ENCODE measurements at places on chromosomes 11 and 22. TPM values are rescaled to one million over a fixed set of nuclear protein-coding genes. Genes with fewer than 3 reads are reported as not detected.

Gene OR4X1
- total RNA-seq, result not detected

Gene PGM2L1
- total RNA-seq, result 7.4 TPM

Gene SYT13
- 3.3 TPM for total RNA-seq

Gene OR51B4
- not detected for total RNA-seq

Gene OR6A2
- 0.06 TPM for total RNA-seq

Gene CHRM1
- 0.06 TPM for total RNA-seq

Gene NLRP6
- 0.23 TPM for total RNA-seq

GRCh38 chr11:32432565-32432964 is 2.8 kb downstream of the WT1 start:
- DNase-seq, result no peak

DNA sequence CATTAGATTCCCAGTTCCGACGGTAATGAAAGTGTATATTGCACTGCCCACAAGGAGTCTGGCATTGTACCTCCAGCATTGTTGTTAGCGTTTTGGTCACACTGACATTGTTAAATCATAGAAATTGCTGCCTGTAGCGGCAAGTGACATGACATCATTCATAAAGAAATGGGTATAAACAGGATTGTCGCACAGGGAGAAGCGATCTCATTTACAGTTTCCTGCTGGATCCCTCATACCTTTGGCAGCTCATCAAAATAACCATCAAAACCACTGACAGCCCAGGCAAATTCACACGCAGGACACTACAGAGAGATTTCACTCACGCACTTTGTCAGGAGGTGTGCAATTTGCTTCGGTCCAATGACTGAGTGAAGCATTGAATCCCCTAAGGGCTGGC is 3.5 kb downstream of the HTR3B start:
- no peak for DNase-seq

GRCh38 chr22:50701428-50702154 is 29.0 kb downstream of the SHANK3 start:
- no peak for DNase-seq

DNA sequence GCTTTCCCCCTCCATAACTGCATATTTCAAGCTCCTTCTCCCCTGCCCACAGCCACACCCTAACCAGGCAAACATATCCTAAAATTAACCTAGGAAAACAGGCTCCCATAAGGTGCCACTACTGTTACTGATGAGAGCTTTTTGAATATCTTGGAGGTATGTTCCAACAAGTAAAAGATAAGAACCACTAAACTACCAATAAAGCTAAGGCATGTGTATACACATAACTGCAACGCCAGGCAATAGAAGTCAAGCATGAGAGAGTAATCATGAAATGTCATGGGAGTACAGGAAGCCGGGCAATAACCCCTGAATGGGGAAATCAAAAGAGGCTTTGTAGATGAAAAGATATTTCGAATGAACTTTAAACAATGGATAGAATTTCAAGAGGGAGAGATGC is 9.3 kb downstream of the MMP13 start:
- no peak for DNase-seq

- DNase-seq, result no peak
Observed at GRCh38 chr11:7965386-7965785, at the start of gene NLRP10. Gene NLRP10 (minus strand): TSS chr11:7965447. CDS start chr11:7963495, 1,952 bp downstream.

DNA sequence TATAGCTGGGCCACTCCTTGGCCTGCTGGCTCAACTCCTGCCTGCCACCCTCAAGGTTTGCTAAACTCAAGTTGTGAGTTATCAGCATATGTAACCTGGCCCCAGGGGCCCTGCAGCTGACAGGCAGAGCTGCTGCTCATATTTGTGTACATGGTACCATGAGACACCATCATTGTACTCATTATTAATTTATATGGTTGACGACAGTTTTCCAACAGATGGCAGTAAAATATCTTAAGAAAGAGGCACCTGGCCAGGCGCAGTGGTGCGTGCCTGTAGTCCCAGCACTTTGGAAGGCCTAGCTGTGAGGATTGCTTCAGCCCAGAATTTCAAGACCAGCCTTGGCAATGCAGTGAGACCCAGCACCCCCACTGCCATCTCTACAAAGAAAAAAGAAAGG is 11.4 kb upstream of the DENND5A start:
- no peak for DNase-seq

- no peak for DNase-seq
Observed at GRCh38 chr11:69683764-69684333, 8.7 kb upstream of the LTO1 start.

GRCh38 chr11:96293598-96294021 is 49.4 kb downstream of the MAML2 start:
- no peak for DNase-seq

- no peak for DNase-seq
Observed at GRCh38 chr11:76705826-76706225, 35.3 kb upstream of the LRRC32 start.

DNA sequence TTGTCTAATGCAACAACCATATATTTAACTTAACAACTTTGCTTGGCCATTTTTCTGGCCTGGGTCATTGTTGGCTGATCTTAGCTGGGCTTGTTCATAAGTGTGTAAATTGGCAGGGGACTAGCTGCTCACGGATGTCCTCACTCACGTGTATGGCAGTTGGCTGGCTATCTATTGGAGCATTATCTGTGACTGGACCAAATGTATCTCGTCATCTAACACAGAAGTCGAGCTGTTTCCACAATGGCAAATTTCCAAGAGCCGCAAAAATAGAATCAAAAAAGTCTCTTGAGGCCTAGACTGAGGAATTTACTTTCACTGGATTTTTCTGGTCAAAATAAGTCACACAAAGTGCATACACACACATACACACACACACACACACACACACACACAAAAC is 893.3 kb downstream of the FAM181B start:
- DNase-seq, result no peak

DNA sequence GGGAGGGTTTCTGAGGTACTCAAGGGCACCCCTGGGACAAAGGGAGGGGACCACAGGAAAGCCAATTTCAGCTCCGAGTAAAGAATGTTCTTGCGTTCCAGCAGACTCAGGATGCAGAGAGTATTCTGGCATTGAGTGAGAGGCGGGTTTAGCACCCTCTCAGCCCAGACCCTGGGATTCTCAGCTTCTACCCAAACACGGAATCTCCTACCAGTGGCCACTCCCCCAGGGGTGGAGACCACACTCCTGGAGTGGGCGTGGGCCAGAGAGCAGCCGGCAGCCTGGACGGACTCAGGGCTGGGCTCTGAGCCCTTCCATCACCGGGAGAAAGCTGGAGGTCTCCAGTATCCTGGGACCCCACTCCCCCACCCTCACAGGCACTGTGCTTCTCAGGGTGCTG is 26.1 kb upstream of the TTLL12 start:
- DNase-seq, result no peak

- no peak for DNase-seq
Observed at GRCh38 chr22:23071230-23072076, 1.1 kb downstream of the GNAZ start.

- DNase-seq, result peak; percentile 37
Observed at GRCh38 chr22:45164270-45165088, 754 bp downstream of the NUP50 start.

DNA sequence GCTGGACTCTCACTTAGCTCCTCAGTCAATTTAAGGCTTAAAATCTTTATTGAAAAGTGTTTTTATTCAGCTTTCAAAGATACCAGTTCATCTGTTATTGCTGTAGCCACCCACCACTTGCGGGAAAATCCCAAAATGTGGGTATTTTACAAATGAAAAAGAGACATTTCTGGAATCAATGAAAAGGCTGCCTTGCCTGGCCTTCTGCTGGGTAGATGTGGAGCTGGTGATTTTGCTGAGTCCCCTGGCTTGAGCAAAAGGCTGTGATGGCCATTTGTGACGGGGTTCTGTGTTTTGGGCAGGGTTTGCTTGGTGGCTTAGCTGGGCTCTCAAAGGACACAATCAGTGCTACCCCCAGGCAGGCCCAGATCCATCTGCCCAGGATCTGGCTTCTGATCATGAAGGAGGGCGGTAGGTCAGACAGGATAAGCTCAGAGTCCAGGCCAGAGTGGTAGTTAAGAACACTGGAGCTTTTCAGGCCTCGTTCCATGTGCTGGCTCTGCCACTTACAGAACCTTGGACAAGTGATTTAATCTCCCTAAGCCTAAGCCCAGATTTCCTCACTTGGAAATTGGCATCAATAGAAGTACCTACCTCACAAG is 36.1 kb downstream of the UBASH3B start:
- DNase-seq, result no peak

DNA sequence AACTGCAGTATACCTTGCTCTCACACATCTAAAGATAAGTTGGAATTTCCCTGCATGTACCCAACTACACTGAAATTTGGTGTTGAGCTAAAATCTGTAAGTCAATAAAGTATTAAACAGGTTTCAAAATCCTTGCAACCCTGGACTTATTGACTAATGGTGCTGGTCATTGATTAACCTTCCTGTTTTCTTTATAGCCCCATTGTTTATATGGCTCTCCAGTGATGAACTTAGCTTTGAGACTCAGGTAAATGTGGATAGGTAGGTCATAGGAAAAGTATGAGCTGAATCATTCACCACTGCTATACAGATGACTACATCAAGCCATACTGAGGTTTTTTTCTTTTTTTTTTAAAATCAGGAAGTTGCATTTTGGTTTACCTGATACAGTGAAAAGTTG is 132.7 kb downstream of the FAT3 start:
- no peak for DNase-seq

GRCh38 chr11:113540416-113541330 is 65.5 kb upstream of the DRD2 start:
- DNase-seq, result no peak

DNA sequence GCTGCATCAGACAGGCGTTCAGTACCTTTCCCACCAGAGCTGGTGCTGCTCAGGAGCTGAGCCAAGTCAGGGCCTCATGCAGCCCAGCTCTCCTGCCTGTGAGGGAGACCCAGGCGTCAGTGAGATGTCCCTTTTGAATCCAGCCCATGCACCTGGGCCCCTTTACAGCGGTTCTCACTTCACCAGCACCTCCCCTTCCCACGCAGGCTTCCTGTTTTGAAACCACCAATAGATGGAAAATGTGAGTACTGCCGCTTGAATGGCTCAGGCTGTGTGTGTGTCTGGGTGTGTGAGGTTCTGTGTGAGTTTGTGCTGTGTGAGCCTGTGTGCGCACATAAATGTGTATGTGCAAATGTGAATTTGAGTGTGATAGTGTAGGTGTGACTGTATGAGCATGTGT is 88.4 kb downstream of the UBASH3B start:
- DNase-seq, result no peak

DNA sequence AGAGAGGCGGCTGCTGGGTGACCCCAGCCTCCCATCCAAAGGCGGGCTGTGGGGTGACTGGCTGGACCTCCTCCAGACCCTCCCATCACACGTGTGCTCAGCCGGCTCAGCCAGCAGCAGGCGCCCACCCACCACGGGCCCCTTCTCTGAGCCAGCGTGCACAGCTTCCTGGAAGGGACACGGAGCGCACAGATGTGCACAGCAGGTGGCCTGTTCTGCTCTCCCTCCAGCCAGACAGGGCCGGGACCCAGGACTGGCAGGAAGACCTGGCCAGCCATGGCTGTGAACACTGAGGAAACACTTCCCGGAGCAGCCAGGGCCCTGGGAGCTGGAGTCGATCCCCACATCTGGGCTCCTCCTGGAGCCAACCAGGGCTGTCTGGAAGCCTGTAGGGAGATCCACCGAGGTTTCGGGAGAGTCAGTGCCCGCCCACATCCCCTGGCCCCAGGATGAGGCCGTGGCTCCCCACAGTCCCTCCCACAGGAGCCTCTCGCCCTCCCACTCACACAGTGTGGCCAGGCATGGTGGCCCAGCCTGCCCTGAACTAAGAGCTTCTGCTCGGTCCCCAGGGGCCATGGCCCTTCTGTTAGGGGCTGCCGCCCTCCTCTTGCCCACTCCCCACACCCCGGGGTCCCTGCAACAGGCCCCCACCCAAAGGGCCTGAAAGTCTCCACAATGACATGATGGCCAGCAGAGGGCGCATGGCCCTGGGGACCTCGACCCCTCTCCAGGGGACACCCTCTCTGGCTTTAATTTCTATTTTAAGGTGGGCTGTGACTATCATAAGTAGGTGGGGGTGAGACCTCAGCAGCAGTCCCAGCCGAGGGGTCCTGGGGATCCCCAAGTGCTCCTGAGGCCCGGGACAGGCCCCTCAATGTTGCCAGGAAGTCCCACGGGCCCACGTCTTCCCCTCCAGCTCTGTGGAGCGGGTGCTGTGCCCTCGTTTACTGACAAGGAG is 90.6 kb upstream of the FGF3 start:
- DNase-seq, result peak; percentile 63

- no peak for DNase-seq
Observed at GRCh38 chr11:97548280-97548679, 1158.5 kb downstream of the JRKL start.

DNA sequence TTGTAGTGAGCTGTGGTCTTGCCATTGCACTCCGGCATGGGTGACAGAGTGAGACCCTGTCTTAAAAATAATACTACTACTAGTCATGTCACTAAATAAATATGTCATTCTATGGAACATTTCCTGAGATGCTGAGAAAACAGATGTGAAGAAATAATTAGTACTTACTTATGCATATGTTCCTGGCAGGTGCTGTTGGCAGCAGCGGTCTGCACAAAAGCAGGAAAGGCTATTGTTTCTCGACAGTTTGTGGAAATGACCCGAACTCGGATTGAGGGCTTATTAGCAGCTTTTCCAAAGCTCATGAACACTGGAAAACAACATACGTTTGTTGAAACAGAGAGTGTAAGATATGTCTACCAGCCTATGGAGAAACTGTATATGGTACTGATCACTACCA is 8.8 kb downstream of the ARCN1 start:
- no peak for DNase-seq

DNA sequence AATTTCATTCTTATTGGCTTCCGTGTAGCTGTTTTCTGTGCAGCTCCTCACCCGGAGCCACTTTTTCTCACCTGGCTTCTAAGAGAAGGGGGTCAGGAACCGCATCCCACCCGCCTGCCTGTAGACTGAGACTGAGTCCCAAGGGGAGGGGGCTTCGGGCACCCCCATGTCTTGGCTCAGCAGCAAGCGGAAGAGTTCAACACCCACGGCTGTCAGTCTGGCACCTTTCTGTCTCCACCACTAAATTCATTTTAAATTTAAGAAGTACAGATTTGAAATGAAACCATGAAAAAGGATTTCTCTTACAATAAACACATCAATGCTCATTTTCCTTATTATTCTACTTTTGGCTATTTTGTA is 66.7 kb downstream of the EFCAB6 start:
- DNase-seq, result no peak

DNA sequence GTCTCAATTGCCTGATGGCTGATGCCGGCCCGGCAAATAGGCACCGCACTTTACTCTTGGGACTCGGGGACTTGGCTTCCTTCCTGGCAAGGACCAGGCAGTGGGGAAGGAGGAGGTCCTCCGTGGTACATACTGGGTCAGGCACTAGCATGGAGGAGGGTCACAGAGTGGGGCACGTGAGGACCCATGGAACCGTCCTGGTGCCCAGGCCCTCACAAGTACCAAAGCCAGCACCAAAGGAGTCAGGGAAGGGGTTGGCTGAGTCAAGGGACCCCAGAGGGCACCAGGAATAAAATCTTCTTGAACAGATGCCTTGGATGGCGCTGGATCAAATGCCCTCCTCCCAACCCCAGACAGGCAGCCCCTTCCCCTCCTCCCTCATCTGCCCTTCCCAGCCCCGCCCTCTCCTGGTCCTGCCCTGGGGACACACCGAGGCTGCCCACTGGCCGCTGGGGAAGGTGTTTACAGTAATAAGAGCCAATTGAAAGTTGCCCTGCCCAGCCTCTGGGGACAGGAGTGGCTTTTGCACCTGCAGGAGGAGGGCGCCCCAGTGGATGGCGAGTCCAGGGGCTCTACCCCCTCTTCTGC is 5.6 kb upstream of the CARNS1 start:
- no peak for DNase-seq

All from pancreas (tissue), 10 donors.